ENCODE measurements at places on chromosomes 12 and 14.
A peak's percentile ranks its signal among the peaks of the same experiment; 100 is the strongest.

DNA sequence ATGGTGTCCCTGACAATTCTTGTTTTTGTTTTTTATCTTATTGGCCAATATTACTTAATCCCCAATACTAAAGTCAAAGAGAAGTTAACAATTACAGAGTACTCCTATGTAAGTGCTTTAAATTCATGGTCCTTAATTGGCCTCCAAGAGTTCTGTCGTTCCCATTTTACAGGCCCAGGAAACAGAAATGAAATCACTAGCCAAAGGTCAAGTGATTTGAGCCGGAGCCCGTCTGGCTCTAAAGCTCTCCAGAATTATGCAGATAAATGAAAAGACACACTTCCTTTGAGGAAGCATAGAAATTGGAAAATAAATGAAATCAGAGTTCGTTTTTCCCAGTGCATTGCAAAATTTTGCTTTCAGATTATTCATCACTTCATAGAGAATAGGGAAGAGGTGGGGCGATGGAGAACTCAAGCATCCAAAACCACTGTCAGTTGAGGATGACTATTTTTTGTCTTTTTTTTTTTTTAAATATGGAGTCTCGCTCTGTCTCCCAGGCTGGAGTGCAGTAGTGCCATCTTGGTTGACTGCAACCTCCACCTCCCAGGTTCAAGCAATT, 78.5 kb downstream of the MAP1LC3B2 start:
- no peak for DNase-seq

DNA sequence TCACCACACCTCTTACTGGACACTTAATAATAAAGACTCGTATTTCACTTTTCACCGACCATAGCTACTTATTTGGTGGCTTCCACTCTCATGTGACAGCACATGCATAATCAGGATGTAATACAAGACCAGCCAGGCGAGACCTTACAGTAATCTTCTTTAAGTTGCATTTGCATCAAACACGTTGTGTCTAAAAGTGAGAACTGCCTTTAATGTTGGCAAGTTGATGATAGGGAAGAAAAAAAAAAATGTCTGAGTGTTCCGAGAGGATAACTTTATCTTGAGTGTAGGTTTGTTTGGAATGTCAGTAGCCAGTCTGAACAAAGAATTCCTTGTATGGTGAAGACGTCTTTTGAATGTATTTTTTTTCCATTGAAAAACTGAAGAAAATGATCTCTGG, 440.4 kb downstream of the ADAMTS20 start:
- no peak for DNase-seq

DNA sequence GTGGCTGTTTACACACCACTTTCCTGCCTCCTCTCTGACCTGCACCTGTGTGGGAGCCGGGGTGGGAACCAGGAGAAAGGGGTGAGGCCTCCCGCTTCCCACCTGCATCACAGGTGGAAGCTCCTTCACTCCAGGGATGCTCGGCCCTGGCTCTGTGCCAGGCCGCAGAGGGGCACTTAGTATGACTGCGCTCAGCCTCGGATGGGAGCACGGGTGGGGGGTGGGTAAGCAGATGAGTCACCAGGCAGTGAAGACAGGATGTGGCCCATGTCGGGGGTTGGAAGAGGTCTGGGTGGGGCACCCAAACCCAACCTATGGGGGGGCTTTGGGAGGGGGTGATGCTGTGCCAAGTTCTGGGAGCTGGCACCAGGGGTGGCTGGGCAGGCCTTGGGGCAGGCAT, 7.4 kb upstream of the CYP46A1 start:
- DNase-seq: no peak

DNA sequence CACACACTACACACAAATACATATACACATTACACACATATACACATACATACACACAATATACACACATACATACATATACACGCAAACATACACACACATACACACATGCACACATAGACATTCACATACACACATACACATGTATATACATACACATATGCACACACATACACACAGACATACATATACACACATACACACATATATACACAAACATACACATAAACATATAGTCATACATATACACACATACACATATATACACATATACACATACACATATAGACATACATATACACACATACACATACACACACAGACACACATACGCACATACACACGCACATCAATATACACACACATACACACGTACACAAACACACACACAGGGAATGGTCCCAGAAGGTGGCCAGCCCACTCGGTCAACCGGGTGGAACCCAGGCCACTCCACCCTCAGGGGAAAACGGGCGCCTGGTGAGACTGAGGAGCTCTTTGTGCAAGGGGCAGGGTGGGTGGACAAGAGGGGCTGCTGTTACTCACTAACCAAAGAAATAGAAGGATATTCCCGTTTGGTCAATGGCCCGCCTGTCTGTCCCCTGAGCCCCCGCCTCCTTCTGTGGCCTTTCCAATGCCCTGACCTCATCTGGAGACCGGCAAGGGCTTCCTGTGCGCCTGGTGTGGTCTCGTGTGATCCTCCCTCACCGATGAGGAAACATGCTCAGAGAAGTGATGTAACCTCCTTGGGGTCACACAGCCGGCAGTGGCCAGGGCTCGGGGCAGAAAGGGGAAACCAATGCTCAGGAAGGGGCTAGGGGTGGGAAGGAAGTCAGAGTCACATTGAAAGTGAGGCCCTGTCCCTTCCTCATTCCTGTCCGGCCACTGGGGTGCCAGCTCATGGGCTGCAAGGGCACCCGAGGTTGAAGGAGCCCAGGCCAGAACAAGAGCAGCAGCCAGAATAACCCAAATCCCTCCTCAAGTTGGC, 5.3 kb downstream of the TRPV4 start:
- no peak for DNase-seq

DNA sequence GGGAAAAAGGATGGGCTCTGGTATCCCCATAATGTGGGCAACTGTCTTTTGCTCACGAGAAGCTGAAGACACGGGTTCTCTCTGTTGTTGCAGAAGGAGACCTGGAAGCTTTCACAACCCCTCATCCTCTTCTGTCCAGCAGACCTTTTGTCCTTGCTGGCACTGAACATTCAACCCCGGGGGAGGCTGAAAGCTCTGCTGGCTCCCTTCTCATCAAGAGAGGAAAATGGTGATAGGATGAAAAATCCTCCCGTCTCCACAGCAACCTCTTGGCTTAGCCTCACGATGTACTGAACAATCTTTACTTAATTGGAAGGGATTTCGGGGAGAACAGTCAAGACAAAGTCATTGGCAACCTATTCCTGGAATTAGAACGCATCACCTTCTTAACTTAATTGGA, 39.0 kb downstream of the ELK3 start:
- no peak for DNase-seq

- DNase-seq: no peak
These were observed 93.2 kb downstream of the EMP1 start for GRCh38 chr12:13289653-13290289.

- no peak for DNase-seq
These were observed 420.8 kb downstream of the CCDC91 start for GRCh38 chr12:28611115-28611435.

DNA sequence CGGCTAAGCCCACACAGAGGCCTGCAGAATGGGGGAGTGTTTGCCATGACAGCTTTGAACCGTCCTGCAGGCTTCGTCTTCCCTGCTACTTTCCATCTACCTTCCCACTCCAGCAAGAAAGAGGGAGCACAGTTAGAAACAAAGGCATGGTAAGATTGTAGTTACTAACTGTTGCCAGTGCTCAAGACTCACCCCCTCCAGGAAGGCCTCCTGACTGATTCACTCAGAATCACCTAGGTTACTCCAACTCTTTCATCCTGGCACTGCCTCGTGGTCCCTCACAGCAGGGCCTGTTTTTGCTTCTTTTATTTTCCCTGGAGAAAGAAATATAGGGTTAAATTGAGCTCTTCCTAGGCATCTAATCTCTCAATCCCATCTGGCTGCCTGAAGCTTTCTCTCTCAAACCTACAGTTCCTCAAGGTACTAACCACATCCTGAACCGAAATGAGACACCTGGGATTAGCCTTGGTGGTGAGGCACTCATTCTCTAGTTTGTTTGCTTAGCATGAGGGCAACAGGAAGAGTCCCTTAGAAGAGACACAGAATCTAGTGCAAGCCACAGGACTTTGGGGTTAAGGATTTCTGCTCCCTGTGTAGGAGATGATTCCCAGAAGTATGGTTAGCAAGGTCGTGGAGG, 7.8 kb downstream of the GALNT6 start:
- peak; percentile 4 for DNase-seq

DNA sequence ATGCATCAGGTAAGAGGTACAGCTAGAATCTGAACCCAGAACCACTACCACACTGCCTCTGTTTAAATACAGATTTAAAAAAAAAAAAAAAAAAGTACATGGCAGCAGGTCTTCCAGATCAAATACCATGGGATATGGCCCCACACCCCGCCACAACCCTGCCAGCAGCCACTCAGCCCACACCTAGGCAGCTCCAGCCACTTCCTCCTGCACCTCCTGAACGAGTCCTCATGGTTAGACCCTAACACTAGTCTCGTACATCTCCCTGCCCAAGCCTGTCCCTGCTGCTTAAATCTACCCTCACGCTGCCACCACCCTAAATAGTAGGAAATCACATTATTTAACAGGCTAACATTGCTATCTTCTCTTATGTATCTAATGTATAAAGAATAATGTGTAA, 12.6 kb downstream of the SETD3 start:
- no peak for DNase-seq

DNA sequence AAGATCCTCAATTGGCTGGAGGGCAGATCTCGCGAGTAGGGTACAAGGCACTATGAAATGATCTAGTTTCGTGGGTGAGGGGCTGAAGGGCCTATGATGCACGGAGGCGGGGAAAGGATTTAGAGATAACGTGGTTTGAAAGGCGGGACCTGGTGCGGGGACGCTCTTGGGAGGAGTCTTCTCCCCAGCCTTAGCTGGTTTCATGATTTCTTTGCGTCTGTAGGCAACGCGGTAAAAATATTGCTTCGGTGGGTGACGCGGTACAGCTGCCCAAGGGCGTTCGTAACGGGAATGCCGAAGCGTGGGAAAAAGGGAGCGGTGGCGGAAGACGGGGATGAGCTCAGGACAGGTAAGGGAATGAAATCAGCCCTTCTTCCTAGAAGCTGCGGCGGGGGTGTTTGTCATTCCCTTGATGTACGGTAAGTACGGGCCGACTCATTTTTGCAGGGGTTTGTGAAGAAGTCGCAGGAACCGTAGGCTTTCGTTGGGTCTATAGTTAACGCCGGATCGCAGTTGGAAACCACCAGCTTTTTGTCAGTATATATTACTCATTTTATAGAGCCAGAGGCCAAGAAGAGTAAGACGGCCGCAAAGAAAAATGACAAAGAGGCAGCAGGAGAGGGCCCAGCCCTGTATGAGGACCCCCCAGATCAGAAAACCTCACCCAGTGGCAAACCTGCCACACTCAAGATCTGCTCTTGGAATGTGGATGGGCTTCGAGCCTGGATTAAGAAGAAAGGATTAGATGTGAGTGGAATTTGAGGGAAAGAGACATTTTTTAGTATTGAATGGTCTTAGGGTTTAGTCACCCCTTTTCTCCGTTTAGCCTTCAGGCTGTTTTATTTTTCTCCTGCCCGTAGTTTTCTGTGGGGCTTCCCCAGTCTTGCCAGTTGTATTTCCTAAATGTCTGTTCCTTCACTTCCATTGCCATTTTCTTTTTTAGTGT, 602 bp downstream of the APEX1 start:
- DNase-seq: peak; percentile 99

DNA sequence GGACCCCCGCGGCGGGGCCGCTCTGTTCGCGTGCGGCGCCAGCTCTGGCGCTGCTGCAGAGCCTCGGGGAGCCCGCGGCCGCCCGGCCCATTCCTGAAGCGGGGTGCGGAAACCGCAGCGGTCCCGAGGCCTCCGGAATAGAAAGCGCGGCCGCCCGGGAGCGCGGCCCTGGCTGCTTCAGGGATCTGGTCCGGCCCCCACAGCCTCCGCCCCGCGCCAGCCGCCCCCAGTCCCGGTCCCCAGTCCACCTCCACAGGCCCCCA, 204 bp downstream of the HSP90AA1 start:
- no peak for DNase-seq

DNA sequence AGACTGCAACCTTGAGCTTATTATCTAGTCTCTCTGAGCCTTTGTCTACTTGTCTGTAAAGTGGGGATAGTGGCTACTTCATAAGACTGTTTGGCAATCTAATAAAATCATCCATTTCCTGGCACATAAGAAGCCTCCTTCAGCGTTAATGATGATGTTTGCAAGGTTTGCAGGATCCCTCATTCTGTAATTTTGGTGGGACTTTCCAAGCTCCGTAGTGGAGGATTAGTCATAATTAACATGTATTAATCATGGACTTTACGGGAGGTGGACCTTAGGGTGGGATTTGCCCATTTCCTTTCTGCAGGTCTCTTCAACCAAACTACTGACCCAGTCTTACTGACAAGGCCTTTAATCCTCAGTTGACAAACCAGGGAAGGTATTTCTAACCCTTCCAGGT, 66.2 kb downstream of the NTF3 start:
- DNase-seq: no peak

GRCh38 chr14:99596071-99596627, 7.9 kb downstream of the CCDC85C start:
- DNase-seq: no peak

DNA sequence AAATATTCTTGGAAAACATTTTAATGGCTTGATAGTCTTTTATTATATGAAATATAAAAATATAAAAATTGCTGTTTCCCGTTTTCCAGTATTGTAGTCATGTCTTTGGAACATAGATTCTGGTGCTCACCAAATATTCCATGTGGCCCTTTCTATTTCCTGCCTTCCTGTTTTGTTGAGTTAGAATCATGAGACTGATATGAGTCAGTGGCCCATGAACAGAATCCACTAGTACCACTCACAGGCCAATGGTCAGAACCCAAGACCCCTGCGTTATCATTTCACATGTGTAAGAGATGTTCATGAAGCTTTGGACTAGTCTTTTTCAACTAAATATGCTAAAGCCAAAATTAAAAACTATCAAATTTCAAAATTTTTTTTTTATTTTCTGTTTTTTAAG, 56.9 kb downstream of the BICD1 start:
- no peak for DNase-seq

GRCh38 chr14:75909630-75910029, 72.2 kb downstream of the TGFB3 start:
- no peak for DNase-seq

DNA sequence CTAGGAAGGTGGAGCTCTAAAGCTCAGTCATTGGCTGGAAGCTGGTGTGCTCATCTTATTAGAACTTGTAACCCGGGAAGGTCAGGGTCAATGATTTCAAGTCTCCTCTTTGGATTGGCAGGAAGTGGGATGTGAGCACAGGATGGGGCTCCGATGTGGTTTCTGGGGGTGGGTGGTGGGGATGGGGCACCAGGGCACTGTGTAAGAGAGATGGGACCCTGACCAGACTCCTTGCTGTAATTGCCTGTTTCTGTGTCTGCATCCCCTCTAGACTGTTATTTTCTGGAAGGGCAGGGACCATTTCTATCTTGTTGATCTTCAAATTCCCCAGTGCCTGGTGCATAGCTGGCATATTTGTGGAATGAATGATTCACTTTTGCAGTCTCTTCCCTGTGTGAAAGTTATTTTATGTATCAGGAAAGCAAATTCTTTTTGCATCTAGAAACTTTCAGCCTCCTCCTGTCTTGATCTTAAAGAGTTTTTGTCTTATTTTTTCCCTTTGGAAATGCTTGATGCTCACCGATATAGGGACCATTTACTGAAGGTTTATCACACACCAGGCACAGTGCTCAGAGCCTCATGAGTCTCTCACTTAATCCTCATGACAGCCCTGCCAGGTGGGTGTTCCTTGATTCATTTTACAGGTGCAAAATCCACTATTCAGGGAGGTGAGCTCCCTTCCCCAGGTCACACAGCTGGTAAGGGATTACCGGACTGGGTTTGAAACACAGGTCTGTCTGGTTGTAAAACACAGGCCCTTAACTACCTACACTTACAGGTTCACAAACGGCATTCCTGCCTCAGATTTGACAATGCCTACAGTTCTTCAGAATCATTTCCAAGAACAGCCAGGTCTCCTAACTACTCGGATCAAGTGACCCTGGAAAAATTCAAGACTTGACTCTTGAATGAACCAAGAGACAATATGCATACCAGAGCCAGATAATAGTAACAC, 86.9 kb upstream of the IGF1 start:
- DNase-seq: no peak

All from NCI-H2171 (cell line).